Neural crest cell (in vitro differentiated cells): ENCODE measurements at places on chromosomes 11 and 22.

GRCh38 chr11:94597896-94598295 is 30.7 kb downstream of the PIWIL4 start:
- no peak for DNase-seq

DNA sequence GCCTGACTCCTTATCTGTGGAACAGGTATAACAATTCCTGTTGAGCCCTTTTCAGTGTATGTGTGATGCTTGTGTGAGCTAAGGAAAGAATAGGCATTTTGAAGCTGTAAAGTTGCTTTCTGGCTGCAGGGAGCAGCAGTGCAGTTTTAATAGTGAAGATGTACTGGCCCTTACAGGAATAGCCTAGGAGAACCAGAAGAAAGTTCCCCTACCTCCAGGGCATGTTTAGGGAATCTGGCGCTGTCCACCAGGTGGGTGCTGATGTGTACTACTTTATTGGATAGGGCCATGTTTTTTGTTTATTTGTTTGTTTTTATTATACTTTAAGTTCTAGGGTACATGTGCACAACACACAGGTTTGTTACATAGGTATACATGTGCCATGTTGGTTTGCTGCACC is 11.5 kb downstream of the BMAL1 start:
- DNase-seq: no peak

GRCh38 chr22:19714312-19715187 is at the start of gene SEPTIN5:
Gene SEPTIN5, plus strand, starts transcription at chr22:19714503. Its CDS starts 86 bp downstream, at chr22:19714589.
- DNase-seq: no peak

DNA sequence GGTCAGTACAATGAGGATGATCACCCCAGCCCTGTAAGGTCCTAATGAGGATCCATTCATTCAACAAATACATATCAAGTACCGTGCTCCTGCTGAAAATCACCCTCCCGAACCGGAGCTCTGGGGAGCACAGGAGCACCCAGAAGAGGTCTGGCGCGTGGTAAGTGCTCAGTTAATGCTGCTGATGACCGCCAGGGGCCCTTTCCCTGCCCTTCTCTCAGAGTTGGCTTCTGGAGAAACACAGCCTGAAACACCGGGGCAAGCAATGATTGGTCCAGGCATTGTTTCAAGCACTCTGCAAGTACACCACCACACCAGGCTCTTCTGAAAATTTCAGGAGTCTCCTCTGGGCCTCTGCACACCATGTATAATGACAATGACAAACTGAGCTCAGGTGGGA is 3.8 kb upstream of the CCDC86 start:
- DNase-seq: no peak

- DNase-seq: no peak
These were observed 38.3 kb upstream of the DKK3 start for GRCh38 chr11:12046636-12047236.

GRCh38 chr11:48172818-48173609 is 43.6 kb upstream of the OR4B1 start:
- DNase-seq: peak; percentile 67

DNA sequence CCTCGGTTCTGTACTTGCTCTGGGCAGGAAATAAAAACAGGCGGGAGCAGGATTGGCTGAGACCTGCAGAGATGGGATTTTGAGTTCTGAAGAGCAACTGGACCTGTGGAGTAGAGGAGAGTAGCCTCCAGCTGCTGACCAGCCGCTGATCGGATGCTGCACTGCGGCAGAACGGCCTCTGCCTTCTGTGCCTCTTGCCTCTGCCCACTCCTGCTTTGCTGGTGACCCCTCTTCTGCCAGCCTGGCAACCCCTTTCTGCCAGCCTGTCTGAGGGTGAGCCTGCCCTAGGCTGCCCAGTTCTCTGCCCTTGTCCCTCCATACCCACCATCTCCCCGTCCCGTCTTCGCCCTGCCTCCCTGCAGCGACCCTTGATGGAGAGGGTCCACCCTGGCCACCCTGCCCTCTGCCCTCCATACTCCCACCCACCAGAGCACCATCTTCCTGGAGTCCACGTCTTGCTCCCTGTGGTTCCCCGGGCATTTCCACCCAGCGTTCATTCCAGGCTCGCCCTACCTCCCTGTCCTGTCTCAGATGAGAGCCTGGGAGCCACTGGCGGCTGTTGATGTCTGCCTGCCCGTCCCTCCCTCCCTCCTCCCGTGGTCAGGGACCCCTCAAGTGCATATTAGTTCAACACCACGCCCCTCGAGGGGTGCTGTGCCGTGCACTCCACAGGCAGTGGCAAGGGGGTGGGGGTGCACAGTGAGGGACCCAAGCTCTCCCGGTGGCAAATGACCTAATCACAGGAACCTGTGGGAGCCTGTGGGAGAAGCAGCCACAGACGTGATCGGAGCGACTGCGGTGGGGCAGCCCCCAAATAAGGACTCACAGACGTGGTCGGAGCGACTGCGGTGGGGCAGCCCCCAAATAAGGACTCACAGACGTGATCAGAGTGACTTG is 863.3 kb downstream of the TBC1D22A start:
- no peak for DNase-seq

DNA sequence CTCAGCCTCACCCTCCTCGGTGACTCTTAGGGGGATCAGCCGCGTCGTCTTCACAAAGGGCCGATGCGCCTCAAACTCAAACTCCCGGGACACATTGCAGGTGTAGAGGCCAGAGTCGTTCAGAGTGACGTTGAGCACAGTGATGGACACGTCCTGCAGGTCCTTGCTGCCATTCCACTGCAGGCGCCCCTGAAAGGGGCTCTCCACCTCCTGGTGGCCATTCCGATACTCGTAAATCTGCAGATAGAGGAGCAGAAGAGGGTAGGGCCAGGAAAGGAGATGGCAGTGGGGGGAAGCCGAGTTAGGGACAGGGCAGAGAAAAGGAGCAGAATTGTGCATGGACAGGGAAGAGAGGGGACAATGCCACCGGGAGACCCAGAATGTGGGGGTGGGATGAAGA is 12.0 kb downstream of the SCN3B start:
- DNase-seq: no peak

- DNase-seq: no peak
These were observed 59.8 kb downstream of the KDM2A start for GRCh38 chr11:67178878-67179277.

DNA sequence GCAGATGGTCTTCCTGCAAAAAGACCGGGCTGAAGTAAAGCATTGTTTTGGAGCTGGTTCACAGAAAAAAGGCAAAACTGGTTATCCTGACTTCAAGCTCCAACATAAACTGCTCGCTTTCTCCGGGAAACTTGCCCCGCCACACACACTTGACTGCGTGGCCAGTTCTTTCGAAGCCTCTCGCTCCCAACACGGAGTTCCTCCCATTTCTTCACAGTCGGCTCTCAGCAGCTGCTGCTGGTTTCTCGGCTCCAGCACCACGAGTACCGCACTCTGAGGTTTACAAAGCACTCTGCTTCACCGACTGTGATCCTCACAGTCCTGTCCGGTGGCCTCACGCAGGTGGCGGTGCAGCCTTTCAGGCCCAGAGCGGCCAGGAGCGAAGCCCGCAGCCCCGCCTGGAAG is 264 bp downstream of the CHEK1 start:
- DNase-seq: no peak

DNA sequence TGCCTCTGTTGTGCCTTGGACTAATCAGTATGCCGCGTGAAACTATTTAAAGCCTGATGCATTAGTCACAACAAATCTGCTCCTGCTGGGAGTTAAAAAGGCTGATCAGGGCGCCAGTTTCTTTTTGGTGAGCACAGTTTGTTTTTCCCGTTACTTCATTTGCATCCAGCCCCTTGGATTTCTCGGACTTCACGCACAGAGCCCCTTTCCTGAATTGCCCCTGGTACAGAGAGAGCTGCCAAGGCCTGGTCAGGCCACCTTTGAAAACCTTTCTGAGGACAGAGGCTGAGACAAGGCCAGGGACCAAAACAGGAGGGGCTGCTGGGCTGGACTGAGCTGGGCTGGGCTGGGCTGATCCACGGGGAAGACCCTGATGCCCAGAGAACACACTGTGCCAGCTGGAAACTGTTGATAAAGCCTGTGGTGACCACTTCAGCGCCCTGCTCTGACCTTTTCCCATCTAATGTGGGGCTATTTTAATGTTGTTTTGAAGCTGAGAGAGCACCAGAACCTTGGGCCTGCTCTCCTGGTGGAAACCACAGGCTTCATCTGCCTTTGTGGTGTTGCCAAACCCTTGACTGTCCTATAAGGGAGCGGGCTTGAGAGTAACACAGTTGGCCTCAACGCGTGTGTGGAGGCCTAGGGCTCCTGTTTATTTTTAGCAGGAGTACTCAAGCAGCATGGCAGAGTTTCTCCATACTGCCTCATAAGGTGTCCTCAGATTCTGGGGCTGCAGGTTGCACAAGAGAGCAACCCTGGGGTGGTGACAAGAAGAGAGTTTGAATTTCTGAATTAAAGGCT is 44.2 kb downstream of the NAV2 start:
- no peak for DNase-seq
